ENCODE measurements at places on chromosomes 2 and 18.

DNA sequence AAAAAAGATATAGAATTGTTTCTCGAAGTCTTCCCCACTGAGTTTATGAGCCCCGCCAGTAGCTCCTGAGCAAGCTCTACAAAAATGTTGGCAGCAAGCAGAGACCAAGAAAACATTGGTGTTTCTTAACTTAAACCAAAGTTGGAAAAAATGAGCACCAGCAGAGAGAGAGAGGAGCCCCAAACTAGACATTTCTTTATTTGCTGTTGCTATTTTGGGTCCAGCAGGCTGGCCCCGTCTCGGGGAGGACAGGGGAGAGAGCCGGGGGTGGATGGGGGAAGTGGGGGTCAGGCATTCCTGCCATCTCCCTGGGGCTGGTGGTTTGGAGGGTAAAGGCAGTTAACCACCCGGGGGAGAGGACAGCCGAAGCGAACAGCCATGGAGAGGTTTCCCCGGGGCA is 113.0 kb downstream of the DYSF start:
- no peak for DNase-seq

DNA sequence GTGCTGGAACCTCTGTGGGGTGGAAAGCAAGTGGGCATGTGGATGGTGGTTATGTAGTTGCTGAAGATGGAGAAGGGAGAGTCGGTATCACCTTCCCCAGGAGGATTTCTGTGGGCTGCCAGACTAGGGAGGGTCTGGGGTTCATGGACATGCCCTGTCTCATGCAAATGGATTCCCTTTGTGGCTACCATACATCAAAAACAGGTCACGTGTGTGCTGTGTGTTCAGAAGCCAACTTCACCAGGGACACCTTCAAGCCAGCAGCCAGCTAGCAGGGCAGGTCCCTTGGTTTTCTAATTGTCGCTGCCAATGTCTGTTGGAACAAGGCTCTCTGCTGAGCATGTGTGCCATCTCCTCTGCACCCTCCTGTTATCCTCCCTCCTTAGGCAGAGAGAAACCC is 155.2 kb downstream of the ATP9B start:
- DNase-seq, result no peak

DNA sequence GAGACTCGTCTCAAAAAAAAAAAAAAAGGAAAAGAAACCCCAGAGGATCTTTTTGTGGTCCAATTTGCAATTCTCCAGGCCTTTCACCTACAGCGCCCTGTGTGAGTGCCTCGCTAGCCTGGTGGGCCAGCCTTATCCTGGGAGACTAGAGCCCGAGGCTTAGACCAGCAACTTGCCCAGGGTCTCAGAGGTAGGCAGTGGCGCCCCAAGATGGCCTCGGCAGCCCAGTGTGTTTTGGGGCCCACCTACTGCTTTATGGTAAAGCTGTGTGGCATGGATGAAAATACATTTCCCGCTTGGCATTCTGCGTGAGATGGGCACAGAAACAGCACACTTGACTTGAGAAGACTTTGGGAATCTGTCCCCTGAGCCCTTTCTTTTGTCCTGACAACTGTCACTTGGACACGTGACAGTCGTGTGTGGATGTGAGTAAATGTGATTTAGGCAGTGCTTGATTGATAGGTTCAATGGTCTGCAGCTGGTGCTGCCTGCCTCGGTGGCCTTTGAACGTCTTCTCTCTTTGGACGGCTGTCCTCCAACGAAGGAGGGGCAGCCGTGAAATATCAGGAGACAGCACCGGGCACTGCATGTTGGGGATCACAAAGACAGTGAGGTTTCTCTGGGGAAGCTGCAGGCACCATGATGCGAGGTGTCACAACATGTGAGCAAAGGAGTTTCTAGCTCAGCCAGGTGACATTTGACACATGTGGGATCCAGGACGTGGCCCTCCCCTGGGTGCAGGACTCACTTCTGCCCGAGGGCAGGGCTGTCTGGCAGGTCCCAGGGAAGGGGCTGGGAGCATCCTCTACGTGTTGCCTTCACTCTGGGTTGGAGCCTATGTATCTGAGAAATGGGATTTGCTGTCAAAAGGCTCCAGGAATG is 209.5 kb upstream of the TWIST2 start:
- no peak for DNase-seq

DNA sequence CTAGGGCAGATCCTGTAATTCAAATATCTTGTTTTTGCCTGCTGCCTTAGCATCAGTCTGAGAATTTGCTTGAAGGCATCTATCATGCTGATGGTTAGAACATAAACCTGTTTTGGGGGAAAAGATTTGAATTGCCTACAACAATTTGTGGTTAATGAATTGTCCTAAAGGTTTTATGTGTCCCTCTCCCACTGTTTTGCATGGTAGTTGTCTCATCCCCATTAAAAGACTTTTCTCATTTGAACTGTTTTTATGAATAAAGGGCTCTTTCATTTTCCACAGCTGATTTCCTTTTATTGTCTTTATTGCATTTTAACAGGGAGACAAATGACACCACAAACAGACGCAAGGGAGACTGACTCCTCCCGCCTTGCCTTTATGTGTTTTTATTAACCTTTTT is 275.6 kb downstream of the PIK3C3 start:
- no peak for DNase-seq

DNA sequence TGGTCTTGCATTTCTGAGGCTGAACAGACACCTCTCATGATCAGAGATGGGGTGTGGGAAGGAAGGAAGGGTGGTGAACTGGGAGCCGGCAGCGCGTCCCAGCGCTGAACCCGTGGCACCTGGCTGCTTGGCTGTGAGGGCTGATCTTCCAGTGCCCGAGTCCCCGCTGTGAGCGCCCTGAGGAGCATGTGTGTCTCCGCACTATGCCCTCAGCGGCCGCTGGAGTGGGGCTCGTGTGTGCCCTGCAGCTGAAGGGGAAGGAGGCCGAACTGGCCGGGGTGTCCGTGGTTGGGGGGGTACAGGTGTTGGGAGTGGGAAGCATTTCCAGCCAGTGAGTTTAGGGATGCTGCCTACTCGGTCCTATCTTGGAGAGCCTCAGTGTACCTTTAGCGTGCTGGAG is 82.2 kb downstream of the LDLRAD4 start:
- no peak for DNase-seq

- no peak for DNase-seq
Observed at GRCh38 chr2:26571316-26571715, 69.8 kb downstream of the CIB4 start.

DNA sequence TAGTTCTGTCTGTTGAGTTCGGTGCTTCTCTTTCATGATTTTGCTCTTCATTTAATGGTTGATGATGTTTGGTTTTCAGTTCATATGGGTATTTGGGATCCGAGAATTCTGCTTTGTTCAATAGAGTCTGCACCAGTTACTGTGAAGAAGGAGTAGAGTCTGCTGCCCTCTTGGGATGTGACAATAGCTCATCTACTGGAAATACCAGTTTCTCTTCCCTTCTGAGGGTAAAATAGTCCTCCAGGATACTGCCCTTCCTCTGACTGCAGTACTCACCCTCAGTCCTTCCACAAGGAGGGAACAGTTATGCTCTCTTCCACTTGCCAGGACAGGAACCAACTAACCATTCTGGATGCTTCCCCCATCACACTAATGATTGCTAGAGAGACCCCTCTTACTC is 12.5 kb upstream of the TNFAIP6 start:
- no peak for DNase-seq

GRCh38 chr2:113025737-113026136 is 20.5 kb downstream of the IL36A start:
- DNase-seq, result no peak

DNA sequence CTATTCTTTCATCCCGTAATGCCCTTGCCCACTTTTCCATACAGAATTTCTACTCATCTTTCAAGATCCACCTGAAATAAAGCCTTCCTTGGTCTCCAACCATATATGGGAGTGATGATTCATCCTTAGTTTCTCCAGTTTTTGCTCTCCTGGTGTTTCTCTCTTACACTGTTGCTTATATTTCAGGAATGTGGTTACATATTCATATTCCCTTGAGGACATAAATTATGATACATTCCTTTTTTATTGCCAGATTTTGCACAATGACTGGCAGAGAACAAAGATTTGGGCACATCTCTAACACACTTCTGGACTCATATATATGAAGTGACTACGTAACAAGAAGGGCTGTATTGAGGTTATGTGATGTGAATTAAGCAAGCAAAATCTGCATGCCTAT is 1573.4 kb upstream of the NXPH2 start:
- DNase-seq, result peak; percentile 9

DNA sequence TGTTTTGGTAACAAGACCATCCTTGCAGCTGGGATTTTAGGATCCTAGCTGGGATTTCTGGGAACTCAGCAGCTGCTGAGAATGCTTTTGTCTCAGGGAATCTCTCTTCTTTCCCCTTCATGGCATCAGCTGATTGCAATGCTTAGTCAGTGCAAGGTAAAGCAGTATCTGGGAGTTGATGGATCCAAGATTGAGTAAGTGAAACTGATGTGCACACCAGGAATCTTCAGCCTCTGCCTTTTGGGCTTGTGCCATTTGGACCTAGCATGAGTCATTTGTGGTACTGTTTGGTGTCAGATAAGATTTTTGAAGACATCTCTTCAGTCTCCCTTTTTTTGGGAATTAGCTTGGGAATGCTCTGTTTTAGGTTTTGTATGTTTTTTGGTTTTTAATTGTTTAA is 363.3 kb upstream of the TFPI start:
- DNase-seq, result no peak

DNA sequence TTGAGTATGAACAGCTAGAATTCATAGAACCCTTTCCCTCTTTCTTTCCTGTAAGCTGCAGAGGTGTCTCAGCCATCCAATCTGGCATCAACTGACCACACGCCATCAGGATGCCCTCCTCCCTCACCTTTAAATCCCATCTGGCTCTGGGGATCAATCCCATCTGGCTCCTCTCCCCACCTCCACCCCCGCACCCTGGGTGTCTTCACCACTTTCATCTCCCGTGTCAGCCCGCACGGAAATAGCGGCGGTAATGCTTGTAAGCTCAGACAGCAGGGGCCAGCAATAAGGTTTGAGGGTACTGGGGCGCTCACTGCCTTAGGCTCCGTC is 508 bp upstream of the TUBA4B start:
- no peak for DNase-seq

- DNase-seq, result no peak
Observed at GRCh38 chr2:53087874-53088461, 679.6 kb upstream of the CHAC2 start.

- no peak for DNase-seq
Observed at GRCh38 chr18:60090170-60090569, 190.4 kb downstream of the PMAIP1 start.

- DNase-seq, result no peak
Observed at GRCh38 chr18:5543036-5543680, 639 bp downstream of the EPB41L3 start.

GRCh38 chr2:211216221-211216620 is 659.8 kb downstream of the CPS1 start:
- no peak for DNase-seq

DNA sequence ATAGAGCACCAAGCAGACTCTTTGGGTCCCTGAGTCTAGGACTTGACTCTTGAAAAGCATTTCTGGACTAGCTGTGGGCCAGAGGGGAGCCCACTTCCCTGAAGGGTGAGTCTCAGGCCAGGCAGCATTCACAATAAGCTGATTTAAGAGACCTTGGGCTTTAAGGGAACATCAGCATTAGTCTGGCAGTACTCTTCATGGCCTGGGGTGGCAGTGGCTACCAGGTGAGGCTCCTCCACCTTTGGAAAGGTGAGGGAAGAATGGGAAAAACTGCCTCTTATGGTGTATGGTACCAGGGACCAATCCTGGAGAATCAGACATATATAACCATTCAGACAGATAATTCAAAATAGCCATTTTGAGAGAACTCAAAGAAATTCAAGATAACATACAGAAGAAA is 599.9 kb upstream of the POU3F3 start:
- no peak for DNase-seq

- no peak for DNase-seq
Observed at GRCh38 chr2:16282511-16282910, 342.2 kb downstream of the MYCN start.

DNA sequence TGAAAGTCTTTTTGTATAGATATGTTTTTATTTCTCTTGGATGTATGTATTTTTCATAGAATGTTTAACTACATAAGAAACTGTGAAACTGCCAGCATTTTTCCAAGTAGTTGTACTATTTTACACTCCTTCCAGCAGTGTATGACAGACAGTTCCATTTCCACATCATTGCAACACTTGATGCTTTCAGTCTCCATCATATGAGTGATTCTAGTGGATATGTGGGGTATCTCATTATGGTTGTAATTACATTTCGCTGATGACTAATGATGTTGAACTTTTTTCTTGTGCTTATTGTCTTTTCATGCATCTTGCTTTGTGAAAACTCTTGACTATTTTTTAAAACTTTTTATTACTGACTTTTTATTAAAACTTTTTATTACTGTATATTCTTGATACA is 101.4 kb downstream of the ARHGAP28 start:
- no peak for DNase-seq

DNA sequence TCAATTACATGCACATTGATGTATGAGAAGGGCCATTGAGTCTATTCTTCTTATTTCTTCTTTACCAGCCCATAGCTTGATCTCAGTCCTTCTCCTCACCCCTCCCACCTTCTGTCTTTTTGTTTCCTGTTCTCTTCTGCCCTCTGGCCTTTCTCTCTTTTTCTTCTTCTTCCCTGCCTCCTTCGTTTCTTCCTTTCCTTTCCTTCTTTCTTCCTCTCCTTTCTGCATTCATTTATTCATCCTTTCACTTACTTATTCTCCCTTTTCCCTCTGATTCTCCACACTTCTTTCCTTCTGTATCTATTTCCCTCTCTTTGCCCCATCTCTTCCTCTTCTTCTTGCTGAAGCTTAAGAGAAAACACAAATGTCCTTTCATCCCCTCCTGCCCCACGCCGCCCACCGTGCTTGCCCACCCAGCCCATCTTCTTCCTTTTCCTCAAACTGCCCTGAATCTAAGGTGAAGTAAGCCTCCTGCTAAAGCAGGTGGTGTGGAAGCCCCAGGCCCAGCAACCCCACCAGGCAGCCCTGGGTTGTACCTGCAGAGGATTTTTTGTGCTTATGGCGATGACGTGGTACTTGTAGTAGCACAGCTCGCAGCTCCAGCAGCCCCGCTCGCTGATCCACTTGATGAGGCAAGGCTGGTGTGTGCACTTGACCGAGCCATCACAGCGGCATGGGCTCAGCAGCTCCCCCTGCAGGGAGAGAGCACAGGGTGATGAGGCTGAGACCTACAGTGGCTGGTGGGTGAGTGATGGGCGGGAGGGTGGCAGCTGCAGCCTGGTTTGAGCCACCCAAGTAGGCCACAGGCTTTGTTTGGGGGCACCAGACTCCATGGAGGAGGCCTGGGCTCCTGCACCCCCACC is 89.0 kb downstream of the MARCHF4 start:
- no peak for DNase-seq

GRCh38 chr18:69882965-69883668 is 64.6 kb downstream of the CD226 start:
- no peak for DNase-seq

DNA sequence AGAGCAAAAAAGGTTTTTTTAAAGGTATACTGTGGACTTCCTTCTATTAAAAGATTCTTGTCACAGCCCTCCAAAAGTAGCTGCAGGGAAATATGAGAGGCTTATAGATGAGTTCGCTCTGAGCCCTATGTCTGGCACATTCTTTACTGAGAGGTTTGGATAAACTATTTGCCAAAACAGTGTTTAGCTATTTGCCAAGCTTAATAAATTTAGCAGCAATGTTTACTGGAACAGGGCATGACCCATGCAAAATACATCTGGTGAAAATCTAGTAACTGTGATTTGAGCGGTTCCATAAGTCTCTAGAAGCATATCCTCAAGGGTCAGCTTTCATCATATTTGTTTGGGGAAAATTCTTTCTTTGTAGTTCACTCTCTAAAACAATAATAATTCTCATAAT is 1696.7 kb upstream of the PIK3C3 start:
- no peak for DNase-seq
